ENCODE measurements at places on chromosomes 2 and 18.

DNA sequence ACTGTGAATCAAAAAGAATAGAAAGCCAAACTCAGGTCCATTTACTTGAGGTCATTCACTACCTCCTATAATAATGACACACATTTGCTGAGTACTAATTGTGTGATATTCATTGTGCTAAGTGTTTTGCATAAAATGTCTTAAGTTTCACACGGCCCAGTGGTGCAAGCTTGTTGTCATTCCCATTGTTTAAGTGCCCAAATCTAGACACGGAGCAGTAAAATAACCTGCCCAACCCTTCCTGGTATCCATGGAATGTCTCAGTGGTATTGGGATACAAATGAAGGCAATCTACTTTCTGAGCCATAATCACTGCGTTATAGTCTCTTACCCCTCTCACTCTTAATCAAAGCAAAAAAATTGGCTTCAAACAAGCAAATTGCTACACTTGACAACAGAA is 233.3 kb downstream of the NCKAP5 start:
- no peak for DNase-seq

- DNase-seq = no peak
These were observed 5.1 kb downstream of the FIGLA start for GRCh38 chr2:70785137-70785911.

DNA sequence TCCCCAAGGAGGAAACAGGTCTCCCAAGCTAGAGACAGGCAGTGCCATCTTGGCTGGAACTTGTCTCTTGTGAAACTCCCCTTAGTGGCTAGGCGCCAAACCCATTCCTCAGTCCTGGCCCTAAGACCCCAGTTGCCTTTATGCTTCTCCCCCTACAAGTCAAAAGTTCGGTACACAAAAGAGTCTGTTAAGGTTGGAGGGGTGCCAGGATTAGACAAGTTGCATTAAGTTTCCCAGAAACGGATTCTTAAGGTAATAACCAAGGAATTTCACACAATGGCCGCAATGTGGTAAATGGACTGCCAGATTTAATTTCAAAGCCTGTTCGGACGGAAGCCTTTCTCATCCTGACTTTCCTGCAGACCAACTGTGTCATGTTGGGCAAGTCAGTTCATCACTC is 80.7 kb downstream of the CCBE1 start:
- no peak for DNase-seq

- no peak for DNase-seq
These were observed 17.1 kb upstream of the SNED1 start for GRCh38 chr2:240981280-240981679.

DNA sequence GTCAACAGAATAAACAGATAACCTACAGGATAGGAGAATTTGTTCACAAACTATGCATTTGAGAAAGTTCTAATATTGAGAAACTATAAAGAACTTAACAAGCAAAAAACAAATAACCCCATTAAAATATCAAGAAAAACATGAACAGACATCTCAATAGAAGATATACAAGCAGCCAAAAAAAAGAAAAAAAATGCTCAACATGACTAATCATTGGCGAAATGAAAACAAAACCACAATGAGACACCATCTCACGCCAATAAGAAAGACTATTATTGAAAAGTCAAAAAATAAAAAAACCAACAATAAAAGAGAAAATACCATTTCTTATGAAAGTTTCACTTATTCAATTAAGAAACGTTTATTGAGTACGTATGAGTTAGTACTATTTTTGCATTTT is 800.5 kb downstream of the CBLN2 start:
- no peak for DNase-seq

GRCh38 chr2:95389245-95390119 is 13.0 kb upstream of the FAHD2A start:
- no peak for DNase-seq

GRCh38 chr2:174327021-174327840 is 7.5 kb upstream of the SP9 start:
- no peak for DNase-seq

DNA sequence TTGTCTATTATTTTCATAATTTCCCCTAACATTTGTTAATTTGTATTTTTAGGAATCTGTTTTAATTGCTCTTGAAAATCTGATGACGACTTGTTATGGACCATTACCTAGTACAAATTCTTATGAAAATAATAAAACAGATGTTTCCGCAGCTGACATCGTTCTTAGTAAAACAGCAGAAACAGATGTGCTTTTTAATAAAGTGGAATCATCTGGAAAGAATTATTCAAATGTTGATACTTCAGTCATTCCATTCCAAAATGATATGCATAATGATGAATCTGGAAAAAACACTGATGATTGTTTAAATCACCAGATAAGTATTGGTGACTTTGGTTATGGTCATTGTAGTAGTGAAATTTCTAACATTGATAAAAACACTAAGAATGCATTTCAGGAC is 69.9 kb downstream of the PMS1 start:
- DNase-seq = no peak

DNA sequence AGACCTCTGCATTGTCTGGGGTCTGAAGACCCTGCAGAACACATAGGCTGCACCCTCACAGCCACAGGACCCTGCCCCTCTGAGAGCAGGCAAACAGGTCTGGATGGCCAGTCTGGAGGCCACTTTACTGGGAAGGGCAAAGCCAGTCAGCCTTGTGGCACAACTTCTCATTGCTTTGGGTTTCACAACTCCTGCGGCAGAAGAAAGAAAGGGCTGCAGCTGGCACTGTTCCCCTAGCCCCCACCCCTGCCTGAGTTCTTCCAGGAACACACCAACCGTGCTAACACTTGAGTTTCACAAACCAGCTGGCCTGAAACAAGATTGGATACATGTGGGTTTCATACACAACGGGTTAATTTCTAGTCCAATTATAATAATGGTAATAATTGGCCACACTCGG is 276.5 kb upstream of the MGAT5 start:
- no peak for DNase-seq

DNA sequence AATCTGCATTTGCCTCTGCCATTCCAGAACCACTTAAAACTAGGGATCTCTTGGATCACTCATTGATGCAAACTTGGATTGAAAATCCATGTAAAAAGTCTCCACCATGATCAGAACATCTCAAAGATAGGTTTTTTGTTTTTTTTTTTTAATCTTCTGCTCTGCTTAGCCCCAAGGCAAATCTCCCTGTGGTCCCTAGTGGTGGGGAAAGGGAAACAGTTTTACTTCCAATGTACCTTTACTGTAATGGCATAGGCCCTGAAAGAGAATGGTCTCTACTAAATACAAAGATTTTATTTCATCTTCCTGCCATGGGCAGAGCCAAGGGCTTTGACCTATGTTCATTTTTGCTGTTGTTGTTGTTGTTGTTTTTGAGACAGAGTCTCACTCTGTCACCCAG is 78.4 kb downstream of the KANSL1L start:
- DNase-seq = no peak

DNA sequence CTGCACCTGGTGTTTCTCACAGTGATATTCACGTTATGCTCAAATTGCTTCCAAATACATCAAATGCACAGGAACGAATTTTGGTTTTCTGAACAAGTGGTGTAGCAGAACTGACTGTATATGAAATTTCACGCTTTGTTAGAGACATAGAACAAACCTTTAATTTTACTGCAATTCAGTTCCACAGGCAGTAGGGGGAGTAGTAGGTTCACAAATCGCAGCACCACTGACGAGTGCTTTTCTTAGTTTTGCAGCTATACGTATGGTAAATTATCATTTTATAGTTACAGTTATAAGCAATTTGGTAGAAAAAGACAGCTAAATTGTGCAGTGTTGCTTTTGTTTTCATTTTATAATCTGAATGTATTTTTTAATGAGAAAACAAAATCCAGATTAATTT is 113.3 kb downstream of the KIAA1328 start:
- DNase-seq = peak; percentile 10

GRCh38 chr2:229620289-229620688 is 94.1 kb downstream of the DNER start:
- no peak for DNase-seq

- no peak for DNase-seq
These were observed 178.6 kb downstream of the ZBTB7C start for GRCh38 chr18:48230467-48231113.

DNA sequence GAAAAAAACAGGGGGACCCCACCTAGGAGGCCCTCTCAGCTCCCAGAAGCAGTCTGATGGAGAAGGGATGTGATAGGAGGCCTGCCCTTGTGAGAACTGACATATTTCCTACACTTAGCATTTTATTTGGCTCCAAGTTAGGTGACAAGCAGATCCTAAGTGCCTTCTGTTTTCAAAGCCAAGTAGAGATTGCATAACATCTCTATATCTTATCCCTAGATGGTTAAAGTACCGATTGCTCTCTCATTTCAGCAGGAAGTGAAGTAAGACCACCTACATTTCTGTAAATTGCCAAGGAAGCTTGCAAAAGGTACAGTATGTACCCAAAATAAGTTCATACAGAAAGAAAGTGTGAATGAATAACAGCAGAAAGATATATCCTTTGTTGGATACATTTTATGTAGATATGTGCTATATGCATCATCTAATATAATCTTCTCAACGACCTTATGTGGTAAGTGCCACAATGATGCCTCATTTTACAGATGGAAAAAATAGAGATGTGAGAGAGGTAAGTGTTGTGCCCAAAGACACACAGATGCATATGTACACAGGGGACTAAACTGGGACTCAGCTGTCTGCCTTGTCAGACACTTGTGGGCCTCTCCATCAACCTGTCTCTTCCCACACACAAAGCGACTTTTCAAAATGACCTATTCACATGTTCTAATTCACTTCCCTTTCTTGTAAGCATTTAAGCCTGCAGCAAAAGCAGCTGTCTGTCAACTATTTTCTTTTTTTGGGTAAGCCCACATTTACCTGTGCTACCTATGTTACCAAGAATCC is 38.9 kb downstream of the DHRS9 start:
- DNase-seq = no peak

DNA sequence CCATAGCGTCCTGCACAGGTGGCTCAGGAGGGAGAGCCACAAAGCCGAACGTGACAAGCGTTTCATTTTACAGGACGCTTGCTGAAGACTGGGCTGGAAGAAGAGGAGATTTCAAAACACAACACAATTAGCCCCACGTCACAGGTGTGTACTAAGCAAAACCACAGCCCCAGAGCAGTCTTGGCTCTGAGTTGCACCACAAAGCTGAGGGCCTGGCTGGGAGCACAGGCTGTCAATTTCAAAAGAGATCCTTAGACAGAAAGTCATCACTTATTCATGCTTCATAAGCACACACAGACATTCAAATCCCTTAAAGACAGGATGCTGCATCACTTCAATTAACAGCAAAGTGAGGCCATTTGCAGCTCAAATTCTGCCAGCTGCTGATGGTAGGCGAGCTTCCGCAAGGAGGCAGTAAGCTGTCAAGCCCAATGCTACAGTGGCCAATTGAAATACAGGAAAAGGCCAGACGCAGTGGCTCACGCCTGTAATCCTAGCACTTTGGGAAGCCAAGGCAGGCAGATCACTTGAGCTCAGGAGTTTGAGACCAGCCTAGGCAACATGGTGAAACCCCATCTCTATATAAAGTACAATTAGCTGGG is 79.6 kb downstream of the SKA1 start:
- no peak for DNase-seq
